ENCODE measurements at places on chromosomes 11 and 22.

DNA sequence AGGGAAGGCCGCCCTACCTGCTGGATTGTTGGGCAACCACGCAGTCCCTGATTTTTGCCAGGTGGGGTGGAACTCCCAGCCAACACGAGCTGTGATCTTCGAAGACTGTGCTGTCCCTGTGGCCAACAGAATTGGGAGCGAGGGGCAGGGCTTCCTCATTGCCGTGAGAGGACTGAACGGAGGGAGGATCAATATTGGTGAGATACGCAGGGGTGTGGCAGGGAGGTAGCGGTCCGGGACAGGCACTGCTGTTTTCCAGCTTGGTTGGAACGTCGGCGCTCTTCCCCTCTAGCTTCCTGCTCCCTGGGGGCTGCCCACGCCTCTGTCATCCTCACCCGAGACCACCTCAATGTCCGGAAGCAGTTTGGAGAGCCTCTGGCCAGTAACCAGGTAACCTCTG lies 7.6 kb downstream of the ACAD8 start:
- DNase-seq = no peak

GRCh38 chr22:46525389-46526243 lies 11.8 kb downstream of the CELSR1 start:
- no peak for DNase-seq

- DNase-seq = no peak
Measured at GRCh38 chr22:21103633-21104032, 57.9 kb downstream of the LRRC74B start.

GRCh38 chr11:67583247-67584204 lies at the start of gene GSTP1:
TSS of gene GSTP1 (plus strand) at chr11:67583812. CDS start at chr11:67583844, 32 bp downstream.
- peak; percentile 87 for DNase-seq

DNA sequence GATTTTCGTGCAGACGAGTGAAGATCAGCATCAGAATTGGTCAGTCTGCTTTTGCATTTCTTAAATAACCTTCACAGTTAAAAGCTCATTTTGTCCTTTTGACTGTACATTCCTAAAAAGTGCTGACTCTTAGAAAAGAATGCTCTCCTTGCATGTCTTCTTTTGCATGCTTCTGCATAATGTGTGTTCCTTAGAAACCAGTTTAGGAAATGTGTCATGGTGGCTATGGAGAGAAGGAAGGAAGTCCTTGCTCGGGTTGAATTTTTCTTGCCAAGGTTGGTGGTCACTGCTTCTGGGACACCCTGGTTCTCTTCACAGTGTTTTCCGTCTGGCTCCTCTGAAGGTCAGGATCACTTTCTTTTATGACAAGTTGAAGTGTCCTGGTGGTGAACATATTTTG lies 6.8 kb downstream of the AP2A2 start:
- peak; percentile 50 for DNase-seq

- no peak for DNase-seq
Measured at GRCh38 chr11:695288-695537, 191 bp upstream of the DEAF1 start.

DNA sequence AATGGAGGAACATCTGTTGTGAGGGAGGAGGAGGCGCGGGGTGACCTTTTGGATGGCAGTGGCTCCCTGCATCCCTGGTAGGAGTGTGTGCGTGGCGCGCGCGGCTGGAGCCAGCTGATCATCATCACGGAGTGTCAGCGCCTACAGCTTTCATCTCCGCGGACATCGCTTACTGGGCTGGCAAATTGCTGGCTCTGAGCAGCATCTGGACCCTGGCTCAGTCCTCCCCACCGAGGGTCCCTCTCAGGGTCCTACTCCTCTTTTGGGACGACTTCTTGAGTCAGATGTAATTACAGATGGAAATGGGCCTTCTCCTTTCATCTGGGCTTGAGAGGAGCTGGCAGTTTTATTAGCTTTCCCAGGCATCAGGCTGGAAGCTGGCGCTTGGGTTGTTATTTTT lies 85.3 kb downstream of the CACNA1I start:
- no peak for DNase-seq

- no peak for DNase-seq
Measured at GRCh38 chr11:123519055-123519796, 89.2 kb downstream of the GRAMD1B start.

GRCh38 chr11:124122123-124122522 lies 6.9 kb downstream of the VWA5A start:
- DNase-seq = no peak

DNA sequence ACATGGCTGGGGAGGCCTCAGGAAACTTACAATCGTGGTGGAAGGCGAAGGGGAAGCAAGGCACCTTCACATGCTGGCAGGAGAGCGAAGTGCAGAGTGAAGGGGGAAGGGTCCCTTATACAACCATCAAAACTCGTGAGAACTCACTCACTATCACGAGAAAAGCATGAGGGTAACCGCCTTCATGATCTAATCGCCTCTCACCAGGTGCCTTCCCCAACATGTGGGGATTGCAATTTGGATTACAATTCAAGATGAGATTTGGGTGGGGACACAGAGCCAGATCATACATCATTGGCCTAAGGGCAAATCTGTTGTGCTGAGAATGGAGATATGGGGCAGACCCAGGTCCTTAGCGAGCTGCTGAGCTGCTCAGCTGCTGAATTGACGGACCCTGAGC lies 13.1 kb downstream of the C1QTNF6 start:
- no peak for DNase-seq

DNA sequence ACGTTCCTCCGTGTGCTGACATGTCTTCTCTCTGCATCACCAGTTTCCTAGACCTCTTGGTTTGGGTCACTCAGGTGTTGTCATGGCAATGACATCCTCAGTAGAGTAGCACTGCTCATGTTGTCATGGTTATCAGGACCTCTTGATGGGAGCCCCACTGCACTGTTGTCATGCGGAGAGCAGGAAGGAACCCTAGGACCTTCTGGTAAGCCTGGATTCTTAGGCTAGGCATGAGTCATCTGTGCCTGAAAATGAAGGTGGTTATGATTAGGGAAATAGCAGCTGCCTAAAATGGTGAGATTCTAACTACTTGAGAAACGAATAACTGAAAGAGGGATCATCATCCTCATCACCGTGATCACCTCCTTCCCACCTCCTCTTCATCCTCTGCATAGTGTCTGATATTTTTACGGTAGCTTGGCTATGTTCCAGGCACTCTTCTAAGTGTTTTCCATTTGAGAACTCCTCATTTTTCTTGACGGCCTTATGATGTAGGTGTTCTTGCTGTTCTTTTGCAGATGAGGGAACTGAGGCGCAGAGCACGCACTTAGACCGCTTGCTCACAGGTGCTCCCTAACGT lies 858.4 kb downstream of the NTM start:
- no peak for DNase-seq

Data from HAP-1 (cell line).